HS-5 (cell line): ENCODE measurements at places on chromosomes 12 and 14.

GRCh38 chr14:71610797-71611196 lies 321.4 kb upstream of the RGS6 start:
- no peak for DNase-seq

- DNase-seq = no peak
These were observed 269.7 kb downstream of the RAD51B start for GRCh38 chr14:68089146-68089731.

GRCh38 chr14:90580377-90581335 lies 183.8 kb downstream of the CALM1 start:
- no peak for DNase-seq

- no peak for DNase-seq
These were observed 411.4 kb upstream of the LMO3 start for GRCh38 chr12:17017402-17017801.

GRCh38 chr14:105665951-105666277 lies 139.5 kb downstream of the TMEM121 start:
- no peak for DNase-seq
